Activated CD8-positive, alpha-beta T cell treated with anti-CD3 and anti-CD28 coated beads for 36 hours (primary cell): ENCODE measurements at places on chromosomes 7 and 10. TPM values are rescaled to one million over a fixed set of nuclear protein-coding genes. Genes with fewer than 3 reads are reported as not detected.

The AZGP1 gene
- total RNA-seq = not detected

The TET1 gene
- 1.1 TPM for total RNA-seq

The MTURN gene
- 3.3 TPM for total RNA-seq

The SNCG gene
- total RNA-seq = not detected

The KLHDC10 gene
- total RNA-seq = 14.3 TPM

The SMARCD3 gene
- 8.2 TPM for total RNA-seq

GRCh38 chr7:73891178-73891885, 30.4 kb downstream of the TMEM270 start:
- DNase-seq = no peak
- peaks cover 8% of the 10 kb centered on the region for H3K4me1 ChIP-seq
- peaks cover 17% of the 10 kb centered on the region for H3K27me3 ChIP-seq
- H3K36me3 ChIP-seq = no peaks in the 10 kb centered on the region
- no peak overlapping the region for H3K27ac ChIP-seq
- H3K4me3 ChIP-seq = no peak overlapping the region

DNA sequence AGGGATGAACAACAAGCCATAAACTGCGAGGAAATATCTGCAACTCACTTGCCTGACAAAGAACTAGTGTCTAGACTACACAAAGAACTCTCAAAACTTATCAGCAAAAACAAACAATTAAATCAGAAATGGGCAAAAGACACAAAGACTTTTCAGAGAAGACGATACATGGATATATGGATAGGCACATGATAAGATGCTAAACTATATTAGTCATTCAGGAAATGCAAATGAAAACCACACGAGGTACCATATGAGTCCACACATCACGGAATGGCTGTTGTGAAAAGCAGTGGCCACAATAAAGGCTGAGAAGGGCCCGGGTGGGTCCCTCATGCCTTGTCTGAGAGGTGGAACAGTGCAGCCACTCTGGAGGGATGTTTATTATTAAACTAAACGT, 267.8 kb downstream of the WDR37 start:
- H3K4me1 ChIP-seq = peaks cover 12% of the 10 kb centered on the region
- H3K36me3 ChIP-seq = no peaks in the 10 kb centered on the region
- DNase-seq = peak; percentile 39
- H3K27ac ChIP-seq = no peak overlapping the region
- peaks cover 7% of the 10 kb centered on the region for H3K27me3 ChIP-seq

- peaks cover 6% of the 10 kb centered on the region for H3K4me1 ChIP-seq
- no peak for DNase-seq
- no peak overlapping the region for H3K27ac ChIP-seq
- peaks cover 15% of the 10 kb centered on the region for H3K27me3 ChIP-seq
- no peak overlapping the region for H3K4me3 ChIP-seq
These were observed 12.0 kb upstream of the GSDME start for GRCh38 chr7:24769014-24769830.

DNA sequence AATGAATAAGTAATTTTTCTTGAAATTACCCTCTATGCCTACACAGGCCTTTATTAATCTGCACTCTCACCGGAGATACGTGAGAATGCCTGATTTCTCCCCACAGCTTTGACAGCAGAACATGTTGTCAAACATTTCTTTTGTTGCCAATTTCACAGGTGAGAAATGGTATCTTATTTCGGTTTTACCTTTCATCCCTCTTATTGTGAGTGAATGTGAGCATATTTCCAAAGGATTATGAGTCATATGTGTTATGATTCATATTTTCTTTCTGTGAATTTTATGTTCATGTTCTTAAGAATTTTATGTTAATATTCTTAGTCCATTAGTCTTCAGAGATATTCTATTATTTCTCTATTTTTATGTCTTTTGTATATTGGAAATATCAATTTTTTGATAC, 965.1 kb downstream of the CCSER2 start:
- H3K27ac ChIP-seq = no peak overlapping the region
- no peaks in the 10 kb centered on the region for H3K4me1 ChIP-seq
- H3K36me3 ChIP-seq = no peaks in the 10 kb centered on the region
- H3K27me3 ChIP-seq = no peaks in the 10 kb centered on the region
- H3K4me3 ChIP-seq = no peak overlapping the region

DNA sequence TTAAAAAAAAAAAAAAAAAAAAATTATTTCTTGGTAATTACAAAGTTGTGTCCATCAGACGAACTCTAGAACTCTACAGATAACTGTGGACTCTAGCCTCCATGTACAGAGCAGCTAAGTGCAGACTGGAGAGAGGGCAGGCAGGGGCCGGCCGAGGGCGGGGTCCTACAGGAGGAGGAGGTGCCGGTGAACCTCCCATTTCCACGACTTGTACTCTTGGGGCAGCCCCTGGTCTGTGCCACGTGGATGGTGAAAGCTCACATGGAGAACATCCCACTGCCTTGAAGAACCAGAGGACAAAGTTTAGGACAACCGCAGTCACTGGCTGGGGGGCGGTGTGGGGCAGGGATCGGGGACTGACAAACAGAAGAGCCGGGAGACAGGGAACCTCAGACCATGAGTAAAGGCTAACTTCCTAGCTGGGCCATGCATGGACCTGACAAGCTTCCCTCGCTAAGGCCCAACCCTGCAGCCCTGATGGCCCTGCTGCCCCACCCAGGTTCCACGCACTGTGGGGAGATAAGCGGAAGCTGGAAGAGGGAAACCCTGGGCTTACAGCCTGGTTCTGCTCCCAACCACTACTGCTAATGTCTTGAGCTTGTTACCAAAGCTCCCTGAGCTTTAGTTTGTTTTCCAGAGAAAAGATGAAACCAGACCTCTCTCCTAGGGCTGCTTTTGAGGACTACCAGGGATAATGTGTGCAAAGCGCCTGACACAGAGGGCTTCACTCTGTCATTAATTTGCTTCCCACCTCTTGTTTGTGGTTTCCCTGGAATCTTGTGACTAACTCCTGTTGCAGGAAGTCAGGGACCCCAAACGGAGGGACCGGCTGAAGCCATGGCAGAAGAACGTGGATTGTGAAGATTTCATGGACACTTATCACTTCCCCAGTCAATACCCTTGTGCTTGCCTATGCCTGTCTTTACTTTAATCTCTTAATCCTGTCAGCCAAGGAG, 16.1 kb upstream of the SEC61G start:
- DNase-seq = no peak
- peaks cover 8% of the 10 kb centered on the region for H3K27me3 ChIP-seq
- H3K27ac ChIP-seq = no peak overlapping the region
- no peaks in the 10 kb centered on the region for H3K4me1 ChIP-seq
- H3K4me3 ChIP-seq = no peak overlapping the region

DNA sequence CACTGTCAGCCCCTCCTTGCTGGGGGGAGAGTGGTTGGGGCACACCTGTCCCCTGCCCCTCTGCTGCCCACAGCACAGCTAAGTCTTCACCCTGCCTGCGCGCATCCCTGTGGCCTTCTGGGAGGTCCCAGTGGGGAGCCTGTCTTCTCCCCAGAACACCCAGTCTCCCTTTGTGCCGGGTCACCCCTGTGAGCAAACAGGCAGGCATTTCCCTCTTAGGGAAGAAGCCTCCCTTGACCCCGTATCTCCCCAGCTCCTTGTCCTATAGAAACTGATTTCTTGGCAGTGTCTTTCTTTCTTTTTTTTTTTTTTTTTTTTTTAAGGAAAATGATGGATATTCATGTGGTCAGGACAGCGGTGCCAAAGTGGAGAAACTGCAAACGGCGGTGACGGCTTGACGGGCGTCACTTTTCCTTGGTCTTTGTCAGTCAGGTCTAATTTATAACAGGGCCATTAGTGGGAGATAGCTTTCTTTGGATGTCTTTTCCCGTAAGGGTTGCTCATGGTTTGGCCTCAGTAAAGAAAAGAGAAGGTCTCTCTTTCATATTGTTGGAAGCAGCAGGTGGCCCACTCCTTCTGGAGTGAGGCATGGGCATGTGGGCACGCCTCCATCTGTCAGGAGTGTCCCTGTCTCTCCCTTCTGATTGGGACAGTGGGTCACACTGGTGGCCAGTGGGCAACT, 115.3 kb downstream of the NKX6-2 start:
- no peak overlapping the region for H3K27ac ChIP-seq
- H3K4me1 ChIP-seq = peaks cover 4% of the 10 kb centered on the region
- H3K27me3 ChIP-seq = no peaks in the 10 kb centered on the region
- no peaks in the 10 kb centered on the region for H3K36me3 ChIP-seq

DNA sequence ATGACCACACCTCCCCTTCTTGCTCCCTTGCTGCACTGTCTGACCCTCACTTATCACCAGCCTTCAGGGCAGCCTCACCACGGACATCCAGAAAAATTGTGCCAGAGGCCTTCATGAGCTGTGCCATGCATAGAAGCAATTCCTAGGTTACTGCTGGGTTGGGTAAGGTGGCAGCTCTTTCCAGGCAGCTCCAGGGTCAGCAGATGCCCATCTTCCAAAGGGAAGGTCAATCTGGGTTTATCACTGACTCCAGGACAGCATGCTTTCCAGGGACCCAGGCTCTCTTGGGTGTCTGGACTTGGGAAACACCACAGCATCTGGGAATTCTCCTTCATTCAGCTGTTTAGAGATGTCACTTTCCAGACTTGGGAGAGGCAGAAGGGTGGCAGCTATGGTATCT, 188.9 kb upstream of the CXCL12 start:
- H3K27ac ChIP-seq = no peak overlapping the region
- no peak for DNase-seq
- H3K4me1 ChIP-seq = no peaks in the 10 kb centered on the region
- no peaks in the 10 kb centered on the region for H3K36me3 ChIP-seq
- no peak overlapping the region for H3K4me3 ChIP-seq

- no peak for DNase-seq
- no peaks in the 10 kb centered on the region for H3K4me1 ChIP-seq
- H3K36me3 ChIP-seq = no peaks in the 10 kb centered on the region
- H3K27ac ChIP-seq = no peak overlapping the region
- H3K4me3 ChIP-seq = no peak overlapping the region
These were observed 17.7 kb downstream of the SOSTDC1 start for GRCh38 chr7:16447876-16448275.

DNA sequence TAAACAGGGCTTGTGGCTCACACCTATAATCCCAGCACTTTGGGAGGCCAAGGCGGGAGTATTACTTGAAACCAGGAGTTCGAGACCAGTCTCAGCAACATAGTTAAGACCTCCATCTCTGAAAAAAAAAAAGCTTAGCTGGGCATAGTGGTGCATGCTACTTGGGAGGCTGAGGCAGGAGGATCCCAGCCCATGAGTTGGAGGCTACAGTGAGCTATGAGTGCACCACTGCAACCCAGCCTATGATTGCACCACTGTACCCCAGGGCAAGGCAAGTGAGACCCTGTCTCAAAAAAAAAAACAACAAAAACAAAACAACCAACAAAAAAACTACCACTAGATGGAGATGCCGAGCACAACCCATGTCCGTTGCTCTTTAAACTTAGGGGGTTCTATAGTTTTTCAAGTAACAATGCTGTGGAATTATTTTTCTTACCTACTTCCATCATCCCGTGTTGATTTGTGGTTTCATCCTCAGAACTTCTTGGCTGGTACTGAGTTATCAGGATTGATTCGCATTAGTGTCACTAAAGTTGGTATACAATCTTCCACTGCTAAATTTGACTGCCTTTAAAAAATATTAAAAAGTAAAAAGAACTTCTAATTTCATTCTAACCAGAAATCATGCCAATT, 12.2 kb upstream of the REPIN1 start:
- peaks cover 38% of the 10 kb centered on the region for H3K4me1 ChIP-seq
- no peaks in the 10 kb centered on the region for H3K27me3 ChIP-seq
- peak overlapping the region; percentile 2 for H3K4me3 ChIP-seq
- DNase-seq = peak; percentile 38

DNA sequence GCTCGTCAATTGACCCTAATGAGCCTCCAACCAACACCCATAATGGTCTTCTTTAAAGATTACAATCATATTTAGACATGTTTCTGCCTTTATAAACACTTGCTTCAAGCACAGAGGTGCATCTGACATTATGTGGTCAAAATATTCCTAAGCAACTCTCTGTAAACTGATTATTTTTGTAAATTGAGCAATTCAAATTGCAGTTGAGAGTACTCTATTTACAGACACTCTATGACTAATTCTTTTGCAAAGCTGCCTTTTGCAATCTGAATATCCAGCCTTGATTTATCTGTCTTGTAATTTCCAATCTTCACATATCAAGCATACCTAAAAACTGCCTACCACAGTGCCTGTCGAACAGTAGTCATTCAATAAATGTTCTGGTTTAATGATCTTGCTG, 112.0 kb downstream of the PDE1C start:
- no peak overlapping the region for H3K27ac ChIP-seq
- DNase-seq = no peak

DNA sequence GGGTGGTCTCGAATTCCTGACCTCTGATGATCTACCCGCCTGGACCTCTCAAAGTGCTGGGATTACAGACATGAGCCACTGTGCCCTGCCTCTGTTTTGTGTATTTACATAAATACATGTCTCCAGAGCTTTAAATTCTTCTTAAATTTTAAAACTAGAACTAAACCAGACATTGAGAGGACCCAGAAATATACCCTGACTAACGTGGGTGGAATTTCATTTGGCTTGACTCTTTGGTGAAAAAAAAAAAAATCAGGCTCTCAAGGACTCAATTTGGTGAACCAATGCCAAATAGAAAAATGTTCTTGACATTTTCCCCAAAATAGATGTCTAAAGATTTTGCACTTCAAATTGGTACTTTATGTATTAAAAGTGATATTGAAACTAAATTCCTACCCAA, 16.6 kb upstream of the FAS start:
- no peak for DNase-seq
- H3K4me1 ChIP-seq = peaks cover 18% of the 10 kb centered on the region
- no peaks in the 10 kb centered on the region for H3K36me3 ChIP-seq
- H3K27me3 ChIP-seq = no peaks in the 10 kb centered on the region
- no peak overlapping the region for H3K4me3 ChIP-seq
- H3K27ac ChIP-seq = no peak overlapping the region

GRCh38 chr7:74031403-74032190, 3.6 kb downstream of the ELN start:
- H3K4me3 ChIP-seq = no peak overlapping the region
- no peaks in the 10 kb centered on the region for H3K36me3 ChIP-seq
- no peaks in the 10 kb centered on the region for H3K4me1 ChIP-seq
- DNase-seq = no peak
- H3K27me3 ChIP-seq = peaks cover 20% of the 10 kb centered on the region

- H3K4me3 ChIP-seq = no peak overlapping the region
- H3K27ac ChIP-seq = no peak overlapping the region
- peak; percentile 56 for DNase-seq
- H3K27me3 ChIP-seq = peaks cover 15% of the 10 kb centered on the region
These were observed 177.1 kb upstream of the SVIL start for GRCh38 chr10:29811751-29812427.

DNA sequence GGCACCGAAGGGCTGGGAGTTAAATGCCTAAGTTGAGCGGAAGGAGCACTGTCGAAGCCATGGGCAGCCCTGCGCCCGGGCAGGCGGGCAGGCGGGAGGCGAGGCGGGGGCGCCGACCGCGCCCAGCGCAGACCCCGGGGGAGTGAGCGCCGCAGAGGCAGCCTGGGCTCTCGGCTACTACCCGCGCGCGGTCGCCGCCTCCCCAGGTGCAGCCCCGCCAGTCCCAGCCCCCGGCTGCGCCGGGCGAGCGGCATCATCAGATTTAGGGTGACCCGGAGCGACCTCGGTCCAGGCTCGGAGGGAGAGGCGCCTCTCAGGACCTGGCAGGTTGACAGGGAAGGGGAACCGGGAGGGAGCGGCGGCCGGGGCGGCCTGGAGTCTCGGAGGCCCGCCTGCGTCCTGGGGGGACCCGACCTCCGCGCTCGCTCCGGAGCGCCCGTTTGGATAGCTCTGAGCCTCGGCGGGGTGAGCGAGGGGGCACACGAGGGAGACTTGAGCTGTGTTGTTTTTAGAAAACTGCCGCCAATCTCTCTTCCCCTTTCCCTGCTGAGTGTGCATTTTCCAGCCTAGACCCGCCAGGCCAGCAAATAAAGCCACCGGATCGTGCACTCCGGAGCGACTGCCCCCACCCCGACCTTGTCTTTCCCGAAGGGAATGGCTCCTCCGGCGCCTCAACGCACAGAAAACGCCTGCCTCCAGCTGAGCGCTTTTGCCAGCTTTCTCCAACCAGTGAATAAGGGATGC, 2.3 kb upstream of the NRP1 start:
- no peak overlapping the region for H3K4me3 ChIP-seq
- H3K4me1 ChIP-seq = peaks cover 14% of the 10 kb centered on the region
- DNase-seq = no peak
- peaks cover 56% of the 10 kb centered on the region for H3K27me3 ChIP-seq
- H3K36me3 ChIP-seq = no peaks in the 10 kb centered on the region
